ENCODE measurements at places on chromosomes 6 and 20. TPM values are rescaled to one million over a fixed set of nuclear protein-coding genes. Genes with fewer than 3 reads are reported as not detected.

The LHFPL5 gene
- total RNA-seq: not detected

The SLC35F1 gene
- total RNA-seq: not detected

The C20orf204 gene
- 7.2 TPM for total RNA-seq

The SLC17A2 gene
- not detected for total RNA-seq

The SMIM29 gene
- 38.4 TPM for total RNA-seq

The MEP1A gene
- total RNA-seq: not detected

The RIMS1 gene
- not detected for total RNA-seq

The SAMD10 gene
- 18.3 TPM for total RNA-seq

The KCNK5 gene
- 9.2 TPM for total RNA-seq

The TUBB2B gene
- total RNA-seq: not detected

The ADGRB3 gene
- total RNA-seq: not detected

DNA sequence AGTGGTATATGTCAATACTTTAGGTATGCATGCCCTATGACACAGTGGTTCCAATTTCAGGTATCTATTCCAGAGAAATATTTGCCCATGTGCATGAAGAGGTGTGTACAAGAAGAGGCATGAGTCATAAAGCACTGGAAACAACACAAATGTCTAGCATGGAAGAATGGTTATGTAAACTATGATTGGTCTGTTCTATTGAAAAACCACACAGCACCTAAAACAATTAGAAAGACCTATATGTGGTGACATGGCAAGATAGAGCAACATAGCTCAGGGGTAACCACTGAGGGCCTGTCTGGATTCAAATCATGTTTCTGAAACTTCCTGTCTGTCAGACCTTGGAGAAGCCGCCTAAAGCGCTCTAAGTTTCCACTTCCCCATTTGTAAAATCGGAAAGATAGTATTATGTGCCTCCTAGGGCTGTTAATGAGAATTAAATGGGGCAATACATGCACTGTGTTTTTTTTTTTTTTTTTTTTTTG lies 76.0 kb upstream of the SHLD1 start:
- DNase-seq: no peak

- DNase-seq: no peak
These were observed 10.9 kb downstream of the FOXF2 start for GRCh38 chr6:1400126-1400850.

GRCh38 chr6:89584539-89584938 lies 54.0 kb downstream of the LYRM2 start:
- DNase-seq: no peak

GRCh38 chr6:99022039-99022609 lies 74.4 kb upstream of the FBXL4 start:
- DNase-seq: no peak

GRCh38 chr6:8736156-8736895 lies 301.0 kb upstream of the SLC35B3 start:
- no peak for DNase-seq

DNA sequence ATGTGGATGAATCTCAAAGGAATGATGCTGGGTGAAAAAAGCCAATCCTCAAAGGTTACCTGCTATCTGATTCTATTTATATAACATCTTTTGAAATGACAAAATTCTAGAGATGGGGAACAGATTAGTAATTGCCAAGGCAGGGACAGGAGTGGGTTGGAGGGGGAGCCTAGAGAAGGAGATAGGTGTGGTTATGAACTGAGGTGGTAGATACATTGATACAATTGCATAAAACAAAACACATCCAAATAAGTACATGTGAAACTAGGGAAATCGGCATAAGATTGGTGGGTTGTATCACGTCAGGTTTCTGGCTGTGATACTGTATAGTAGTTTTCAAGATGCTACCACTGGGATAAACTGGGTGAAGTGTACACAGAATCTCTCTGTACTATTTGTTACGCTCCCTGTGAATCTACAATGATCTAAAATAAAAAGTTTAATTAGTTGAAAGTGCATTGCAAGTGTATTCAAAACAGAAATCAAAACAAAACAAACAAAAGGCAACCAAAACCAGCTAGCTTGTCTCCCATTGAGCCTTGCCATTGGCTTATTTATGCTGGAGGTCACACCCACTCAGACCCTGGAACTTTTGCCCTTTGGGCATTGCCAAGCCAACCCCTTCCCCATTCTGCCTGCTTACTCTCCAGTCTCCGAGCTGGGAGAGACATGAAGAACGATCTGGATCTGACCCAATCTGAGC lies 27.8 kb downstream of the PPP1R16B start:
- no peak for DNase-seq

DNA sequence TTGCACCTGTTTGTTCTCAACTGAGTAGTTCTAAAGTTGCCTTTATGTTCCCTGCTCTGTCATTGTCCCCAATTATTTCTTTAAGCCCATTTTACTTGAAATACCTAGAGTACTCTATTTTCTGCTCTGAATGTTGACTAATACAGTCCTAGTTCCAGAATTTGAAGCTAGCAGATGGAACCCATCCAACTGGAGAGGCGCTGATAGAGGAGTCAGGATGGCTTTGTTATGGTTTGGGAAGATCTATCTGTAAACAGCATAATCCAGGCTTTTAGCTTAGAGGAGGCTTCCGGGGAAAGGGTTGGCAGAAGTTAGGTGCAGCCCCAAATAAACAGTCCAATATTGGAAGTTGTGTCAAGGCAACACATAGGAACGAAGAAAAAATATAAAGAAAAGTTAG lies 927.7 kb downstream of the TFAP2A start:
- no peak for DNase-seq

DNA sequence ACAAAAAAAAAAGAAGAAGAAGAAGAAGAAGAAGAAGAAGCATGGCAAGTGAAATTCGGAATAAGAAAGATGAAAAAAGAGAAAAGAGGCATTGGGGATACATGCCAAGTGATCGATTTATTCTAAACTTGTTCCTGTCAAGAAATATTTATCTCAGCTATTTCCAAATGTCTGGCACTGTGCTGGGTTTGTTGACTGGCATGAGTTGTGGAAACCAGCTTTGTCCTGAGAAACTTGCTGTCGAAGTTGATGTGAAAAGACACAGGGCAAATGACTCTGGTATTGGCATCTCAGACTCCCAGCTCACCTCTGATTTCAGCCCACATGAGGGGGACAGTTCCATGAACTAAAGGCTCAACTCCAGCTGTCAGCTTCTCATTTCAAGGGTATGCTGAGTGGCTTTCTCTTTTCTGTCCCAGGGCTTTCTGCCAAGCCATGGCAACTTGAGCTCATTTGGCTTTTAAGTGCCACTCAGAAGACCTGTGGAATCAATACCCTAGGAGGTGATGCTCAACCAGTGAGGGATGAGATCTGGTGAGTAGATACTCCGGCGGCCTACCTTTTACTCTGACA lies 253.3 kb upstream of the JAG1 start:
- DNase-seq: no peak

DNA sequence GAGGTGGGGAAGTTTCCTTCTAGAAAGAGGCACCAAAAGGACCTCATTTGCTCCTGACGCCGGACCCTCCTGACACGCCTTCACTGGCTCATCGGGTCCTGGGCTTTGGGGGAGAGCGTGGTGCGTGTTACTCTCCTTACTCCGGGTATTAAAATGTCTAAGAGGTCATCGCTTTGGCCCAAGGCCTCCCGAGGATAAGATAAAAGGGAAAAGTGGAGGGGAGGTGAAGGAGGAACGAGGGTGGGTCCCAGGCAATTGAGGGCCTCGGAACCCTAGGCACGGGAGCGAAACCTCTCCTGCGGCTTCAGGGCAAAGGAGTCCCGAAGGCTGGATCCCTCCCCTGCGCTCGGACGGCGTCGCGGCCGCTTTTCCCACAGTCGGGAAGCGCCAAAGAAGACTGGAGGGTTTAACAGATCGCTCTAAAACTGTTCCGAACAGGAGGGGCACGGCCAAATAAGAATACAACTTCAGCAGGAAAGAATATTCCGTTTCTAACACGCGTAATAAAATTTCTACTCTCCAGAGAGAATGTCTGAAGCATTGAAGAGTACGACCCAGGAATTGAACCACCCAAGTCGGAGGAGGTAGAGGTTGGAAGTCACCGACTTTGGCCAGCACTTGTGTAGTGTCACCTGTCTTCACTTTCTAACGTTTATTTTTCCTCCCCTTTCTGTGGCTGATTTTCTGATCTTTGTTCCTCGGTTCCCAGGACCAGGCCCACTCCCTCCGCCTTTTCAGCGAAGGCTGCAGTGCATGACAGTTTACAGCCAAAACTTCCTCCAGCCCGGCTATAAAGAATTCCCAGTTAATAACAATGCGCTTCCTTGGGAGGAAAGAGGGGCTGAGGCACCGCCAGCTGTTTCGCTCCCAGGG lies 2.1 kb upstream of the TBXT start:
- no peak for DNase-seq

DNA sequence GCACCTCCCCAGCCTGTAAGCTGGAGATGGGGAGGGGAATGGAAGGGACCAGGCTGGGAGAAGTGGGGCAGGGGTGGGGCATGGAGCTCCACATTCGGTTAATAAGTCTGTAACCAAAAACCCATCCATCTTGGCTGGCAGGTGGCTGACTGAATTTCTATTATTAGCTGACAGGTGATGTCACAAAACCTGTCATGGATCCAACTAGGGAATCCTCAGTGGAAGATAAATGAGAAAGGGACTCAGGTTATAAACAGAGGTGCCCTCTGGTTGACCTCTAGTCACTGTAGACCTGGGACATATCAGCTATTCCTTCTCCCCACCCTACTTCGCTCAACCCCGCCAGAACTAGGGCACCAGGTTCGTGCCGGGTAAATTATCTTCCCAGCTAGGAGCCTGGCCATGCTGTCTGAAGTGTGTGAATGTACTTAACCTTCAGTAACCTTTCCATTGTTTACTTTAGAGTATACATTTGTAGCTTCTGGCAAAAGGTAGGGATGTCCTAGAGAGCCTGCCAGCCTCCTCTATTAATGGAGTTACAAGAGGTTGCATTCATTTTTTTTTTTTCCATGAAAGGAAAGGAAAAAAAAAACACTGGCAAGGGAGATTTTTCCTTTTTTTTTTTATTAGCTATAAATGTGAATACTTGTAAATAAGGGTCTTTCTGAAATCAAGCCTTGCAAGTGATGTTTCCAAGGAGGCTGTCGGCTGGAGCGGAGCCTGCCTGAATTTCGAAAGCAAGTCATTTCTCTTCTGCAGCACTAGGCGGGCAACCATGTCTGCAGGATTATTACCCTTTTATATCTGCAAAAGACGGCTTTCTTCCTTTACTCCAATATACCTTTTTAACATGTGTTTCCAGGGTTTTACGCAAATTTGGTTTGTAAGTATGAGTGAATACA lies 135.9 kb downstream of the TMEM242 start:
- no peak for DNase-seq

DNA sequence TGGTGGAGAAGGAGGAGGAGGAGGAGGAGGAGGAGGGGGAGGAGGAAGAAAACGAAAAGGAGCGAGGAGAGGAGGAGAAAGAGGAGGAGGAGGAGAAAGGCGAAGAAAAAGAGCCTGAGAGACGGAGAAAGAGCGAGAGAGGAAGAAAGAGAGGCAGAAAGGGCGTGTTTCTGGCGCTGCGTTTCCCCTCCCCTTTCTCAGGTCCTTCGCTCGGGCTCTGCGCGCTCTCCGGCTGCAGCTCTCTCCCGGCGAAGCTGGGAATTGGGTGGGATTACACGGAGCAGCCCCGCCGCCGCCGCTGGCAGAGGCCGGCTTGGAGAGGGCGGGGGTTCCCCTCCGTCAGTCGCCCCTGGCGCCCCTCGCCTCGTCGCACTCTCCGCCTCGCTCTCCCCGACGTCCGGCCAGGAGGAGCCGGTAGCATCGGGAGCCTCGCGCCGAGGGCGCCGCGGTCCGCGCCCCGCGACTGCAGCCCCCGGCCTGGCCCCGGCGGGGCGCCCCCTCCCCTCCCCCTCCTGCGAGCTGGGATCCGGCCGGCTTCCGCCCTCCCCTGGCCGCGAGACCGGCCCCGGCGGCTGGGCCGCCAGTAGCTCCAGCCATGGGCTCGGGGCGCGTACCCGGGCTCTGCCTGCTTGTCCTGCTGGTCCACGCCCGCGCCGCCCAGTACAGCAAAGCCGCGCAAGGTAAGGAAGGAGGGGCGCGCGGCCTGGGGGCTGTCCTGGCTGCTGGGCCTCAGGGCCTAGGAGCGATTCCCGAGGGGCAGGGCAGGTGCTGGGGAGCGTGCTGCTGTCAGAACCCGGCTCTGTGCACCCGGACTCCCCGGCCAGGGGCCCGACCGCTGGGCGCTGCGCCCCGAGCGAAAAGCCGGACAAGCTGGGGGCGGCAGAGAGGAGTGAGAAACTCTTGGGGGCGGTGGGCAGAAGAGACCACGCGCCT lies at the start of gene SCUBE3:
Gene SCUBE3, plus strand, starts transcription at position 133 of the 933 bp plus-strand sequence. Its CDS starts 463 bp downstream, at position 596.
- peak; percentile 21 for DNase-seq

DNA sequence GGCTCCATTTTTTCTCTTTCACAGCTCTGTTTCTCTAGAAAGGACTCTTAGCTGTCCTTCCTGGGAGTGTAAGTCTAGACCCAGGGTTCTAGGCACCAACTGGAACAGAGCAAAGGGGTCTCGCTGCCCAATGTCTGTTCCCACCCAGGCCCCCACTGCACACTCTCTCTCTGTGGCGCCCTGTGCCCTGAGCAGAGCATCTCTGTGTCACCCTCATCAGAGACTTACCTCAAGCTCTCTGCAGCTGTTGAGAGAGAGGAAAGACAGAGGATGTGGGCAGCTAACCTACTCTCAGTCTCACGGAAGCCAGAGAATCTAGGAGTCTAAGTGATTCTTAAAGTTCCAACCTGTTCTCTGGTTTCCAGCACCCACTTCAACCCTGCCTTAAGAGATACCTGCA lies 9.5 kb downstream of the NCR2 start:
- DNase-seq: peak; percentile 55

DNA sequence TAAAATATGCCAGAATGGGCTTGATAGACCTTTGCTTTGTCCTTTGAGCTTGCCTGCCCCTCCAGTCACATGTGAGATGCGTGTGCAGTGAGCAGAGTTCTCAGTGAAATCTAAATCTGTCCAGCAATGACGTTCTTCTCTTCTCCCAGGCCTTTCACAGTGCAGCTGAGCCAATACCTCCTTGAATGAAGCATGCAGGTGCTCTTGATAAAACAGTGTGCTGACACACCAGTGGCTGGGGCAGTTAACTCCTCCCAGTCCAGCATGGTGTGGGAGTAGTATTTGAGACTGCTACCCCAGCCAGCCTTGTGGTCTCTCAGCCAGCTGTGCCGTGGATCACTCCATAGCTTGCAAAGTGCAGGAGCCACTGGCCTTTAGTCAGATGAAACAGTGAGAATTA lies 240.5 kb downstream of the FARS2 start:
- DNase-seq: no peak

GRCh38 chr6:31441365-31442267 lies 38.2 kb downstream of the MICA start:
- DNase-seq: peak; percentile 82

DNA sequence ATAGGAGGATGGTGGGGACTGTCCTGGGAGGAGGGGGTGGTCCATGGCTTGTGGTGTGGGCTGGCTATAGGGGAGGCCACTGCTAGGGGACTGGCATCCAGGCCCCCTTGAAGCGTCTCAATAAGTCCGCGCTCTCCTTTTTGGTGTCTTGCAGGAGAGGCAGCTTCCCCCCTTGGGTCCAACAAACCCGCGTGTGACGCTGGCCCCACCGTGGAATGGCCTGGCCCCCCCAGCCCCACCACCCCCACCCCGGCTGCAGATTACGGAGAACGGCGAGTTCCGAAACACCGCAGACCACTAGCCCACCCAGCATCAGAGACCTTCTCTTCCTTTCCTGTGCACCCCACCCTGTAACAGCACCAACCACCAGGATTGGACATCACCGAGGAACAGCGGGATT lies 2.8 kb upstream of the ZBTB9 start:
- DNase-seq: no peak

GRCh38 chr6:15389084-15389764 lies 143.4 kb downstream of the JARID2 start:
- no peak for DNase-seq

- DNase-seq: no peak
These were observed 418.5 kb upstream of the JARID2 start for GRCh38 chr6:14827354-14827753.
